ENCODE measurements at places on chromosomes 12 and 14.

DNA sequence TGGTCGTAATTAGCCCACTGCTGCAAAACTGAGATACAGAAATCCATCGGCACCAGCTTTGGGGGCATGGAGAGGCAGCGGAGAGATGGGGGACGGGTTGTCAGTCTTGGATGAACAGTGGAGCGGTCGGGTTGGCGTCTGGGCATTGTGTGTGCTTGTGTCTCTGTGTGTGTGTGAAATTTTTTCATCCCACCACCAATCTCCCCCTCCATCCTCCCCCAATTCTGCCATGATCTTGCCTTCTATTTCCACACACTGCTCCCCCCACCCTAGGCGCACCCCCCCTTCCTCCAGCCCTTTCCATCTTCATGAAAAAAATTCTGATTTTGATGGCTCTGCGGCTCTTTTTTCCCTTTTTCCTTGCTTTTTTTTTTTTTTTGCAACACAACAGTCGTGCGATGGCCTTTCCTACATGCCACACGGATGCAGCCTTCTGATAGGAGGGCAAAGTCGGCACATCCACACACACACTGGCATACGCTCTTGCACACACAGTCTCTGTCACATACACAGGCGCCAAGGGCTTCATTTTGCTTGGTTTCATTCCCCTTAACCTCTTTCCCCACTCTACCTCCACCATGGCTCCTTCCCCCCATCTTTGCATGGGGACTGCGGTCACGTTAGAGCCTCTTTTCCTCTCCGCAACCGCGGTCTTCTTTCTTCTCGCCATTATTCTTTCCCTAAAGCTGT is 3.3 kb downstream of the NRXN3 start:
- no peak for DNase-seq

DNA sequence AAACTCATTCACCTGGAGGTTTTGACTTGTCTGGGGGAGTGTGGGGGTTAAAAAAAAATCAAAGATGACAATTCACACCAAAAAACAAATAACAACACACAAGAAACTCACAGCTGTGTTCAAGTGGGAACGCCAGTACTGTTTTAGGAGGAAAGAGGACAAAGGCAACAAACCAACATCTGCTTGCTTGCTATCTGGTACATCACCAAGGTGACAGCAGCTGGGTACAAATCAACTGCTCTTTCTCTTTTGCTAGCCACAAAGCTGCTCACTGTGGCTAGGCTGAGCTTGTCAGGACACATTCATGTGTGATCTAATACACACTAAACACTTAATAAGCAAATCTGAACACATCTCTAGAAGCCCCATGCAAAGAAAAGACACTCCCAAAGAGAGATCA is 128.0 kb upstream of the RAP1B start:
- no peak for DNase-seq

DNA sequence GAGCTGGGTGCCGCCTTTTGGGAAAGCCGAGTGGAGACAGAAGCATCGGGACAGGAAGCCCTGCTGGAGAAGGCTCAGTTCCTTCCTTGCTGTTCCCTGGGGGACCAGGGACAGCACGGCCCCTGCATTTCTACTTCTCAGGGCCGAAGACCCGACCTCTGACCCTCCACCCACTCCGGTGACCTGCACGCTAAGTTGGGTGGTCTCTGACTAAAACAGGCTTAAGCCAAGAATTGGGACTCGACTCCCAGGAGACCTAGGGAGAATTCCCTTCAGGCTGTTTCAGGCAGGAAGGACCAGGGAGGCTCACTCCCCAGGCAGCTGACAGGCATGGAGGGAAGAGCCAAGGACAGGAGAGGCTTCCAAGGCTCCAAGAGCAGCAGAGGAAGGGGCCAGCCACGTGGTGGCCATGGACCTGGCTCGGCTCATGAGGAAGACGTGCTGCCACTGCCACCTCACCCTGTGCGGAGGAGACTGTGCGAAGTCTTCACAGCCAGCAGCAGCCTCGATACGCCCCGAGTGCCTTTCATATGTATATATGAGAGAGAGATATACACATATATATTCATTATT is 43.9 kb downstream of the DCAF4 start:
- no peak for DNase-seq

GRCh38 chr14:72291908-72292688 is 359.9 kb downstream of the RGS6 start:
- peak; percentile 3 for DNase-seq

DNA sequence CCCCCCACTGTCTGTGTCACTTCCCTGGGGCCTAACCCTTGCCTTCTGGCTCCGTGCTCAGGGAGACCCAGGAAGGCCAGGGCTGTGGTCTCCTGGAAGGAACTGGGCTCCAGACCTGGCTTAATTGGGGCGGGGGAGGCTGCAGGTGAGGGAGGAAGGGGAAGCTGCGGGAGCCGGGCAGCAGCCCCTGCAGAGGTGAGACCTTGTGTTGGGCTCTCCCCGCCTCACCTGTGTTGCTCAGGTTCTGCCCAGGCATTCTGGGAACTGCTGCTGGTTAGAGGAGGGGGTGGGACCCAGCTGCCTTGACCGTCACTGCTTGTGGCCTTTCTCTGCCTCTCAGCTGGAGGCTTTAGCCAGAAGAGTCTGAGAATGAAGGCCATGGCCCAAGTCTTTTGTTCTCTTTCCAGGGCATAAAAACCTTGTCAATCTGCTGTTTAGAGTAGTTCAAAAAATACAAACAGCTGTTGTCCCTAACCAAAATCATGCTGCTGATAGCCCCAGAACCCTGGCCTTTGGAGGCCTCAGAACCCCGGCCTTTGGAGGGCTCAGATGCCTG is 247.6 kb downstream of the CHST11 start:
- DNase-seq = no peak

DNA sequence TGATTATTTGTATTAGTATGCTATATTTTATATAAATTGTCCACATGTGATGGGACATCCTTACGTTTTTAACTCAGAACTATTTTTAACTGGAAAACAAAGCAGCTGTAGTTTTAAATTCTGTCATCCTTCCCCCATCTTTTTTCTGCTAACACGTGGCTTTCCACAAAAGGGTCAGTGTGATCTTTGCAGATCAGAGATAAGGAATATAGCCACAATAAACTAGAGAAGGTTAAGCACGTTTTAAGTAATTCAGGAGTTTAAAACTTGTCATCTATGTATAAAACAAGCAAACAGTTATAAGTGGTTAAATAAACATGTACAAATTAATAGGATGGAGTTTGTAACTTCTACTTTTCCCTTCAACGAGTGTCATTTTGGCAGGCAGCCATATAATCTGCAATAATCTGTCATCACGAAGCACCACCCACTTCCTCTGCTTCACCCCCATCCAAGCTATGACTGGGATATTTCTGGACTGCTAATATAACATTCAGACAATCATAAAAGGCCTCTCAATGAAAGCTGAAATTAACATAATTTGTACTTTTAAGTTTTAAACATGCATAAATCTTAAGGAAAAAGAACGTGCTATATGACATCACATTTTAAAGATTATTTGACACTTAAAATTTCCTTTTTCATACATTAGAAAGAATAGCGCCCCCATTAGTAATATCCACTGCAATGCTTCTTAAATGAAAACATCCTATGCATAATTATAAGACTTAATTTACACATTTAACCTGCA is 15.3 kb downstream of the TAOK3 start:
- DNase-seq = no peak

DNA sequence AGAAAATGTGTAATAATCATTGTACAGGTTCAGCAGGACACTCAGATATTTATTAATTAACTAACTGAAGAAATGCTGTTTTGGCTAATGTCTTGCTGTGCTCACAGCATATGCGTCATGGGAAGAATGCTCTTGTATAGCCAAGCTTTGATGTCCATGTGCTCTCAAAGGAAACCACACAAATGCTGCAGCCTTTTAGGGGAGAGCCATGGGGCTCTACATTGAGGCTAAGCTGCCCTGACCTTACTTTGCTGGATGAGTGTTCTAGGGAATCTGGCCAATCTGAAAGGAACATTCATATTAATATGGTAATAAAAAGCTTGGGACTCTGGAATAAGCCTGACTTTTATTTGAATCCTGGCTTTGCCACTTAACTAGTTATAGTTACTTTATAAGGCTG is 9.5 kb upstream of the CRADD start:
- peak; percentile 18 for DNase-seq

DNA sequence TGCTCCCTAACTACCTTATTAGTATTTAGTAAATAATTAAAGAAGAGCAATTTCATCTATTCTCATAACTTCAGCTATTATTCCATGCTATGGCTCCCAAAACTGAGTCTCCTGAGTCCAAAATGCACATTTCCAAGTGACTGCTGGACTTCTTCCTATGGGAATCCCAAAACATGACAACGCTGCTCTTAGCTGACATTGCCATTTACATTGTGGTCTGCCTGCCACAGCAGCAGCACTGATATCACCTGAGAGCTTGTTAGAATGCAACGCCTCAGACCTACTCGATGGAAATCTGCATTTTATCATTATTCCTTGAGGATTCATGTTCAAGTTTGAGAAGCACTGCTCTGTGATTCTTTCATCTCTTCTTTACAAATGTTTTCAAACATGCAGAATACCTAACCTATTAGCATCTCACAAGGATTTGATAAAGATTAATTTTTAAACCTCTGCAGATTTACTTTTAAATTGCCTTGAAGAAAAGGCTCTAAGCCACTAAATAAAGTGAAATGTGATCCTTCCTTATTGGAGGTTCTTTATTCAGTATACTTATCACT is 77.7 kb downstream of the SEC23A start:
- no peak for DNase-seq

DNA sequence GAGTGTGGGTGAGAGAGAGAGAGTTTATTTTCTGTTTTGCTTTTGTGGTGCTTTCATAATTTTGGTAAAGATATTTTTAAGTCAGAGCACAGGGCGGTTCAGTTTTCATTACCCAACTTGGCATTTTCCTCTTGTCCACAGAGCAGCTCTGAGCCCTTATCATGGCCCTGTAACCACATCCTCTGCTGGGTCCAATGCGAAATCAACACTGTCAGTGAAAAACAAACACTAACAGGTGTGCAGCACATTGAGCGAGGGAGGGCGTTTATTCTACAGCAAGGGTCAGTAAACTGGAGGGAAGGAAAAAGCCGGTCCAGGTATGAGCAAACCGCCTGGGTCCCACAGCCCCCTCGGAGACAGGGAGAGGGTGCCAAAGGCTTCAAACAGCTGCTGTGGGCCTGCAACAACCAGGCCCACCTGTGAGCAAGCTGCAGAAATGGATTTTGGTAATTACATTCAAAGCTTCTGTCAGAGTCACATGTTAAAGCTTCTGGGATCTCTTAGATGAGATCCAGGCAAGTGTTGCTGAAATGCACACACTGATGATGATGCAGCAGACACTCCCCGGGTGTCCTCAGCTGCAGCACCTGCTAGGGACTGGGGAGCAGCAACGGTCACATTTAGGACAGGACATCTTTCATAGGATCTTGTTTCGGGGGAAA is 132.7 kb upstream of the DYRK2 start:
- peak; percentile 69 for DNase-seq

DNA sequence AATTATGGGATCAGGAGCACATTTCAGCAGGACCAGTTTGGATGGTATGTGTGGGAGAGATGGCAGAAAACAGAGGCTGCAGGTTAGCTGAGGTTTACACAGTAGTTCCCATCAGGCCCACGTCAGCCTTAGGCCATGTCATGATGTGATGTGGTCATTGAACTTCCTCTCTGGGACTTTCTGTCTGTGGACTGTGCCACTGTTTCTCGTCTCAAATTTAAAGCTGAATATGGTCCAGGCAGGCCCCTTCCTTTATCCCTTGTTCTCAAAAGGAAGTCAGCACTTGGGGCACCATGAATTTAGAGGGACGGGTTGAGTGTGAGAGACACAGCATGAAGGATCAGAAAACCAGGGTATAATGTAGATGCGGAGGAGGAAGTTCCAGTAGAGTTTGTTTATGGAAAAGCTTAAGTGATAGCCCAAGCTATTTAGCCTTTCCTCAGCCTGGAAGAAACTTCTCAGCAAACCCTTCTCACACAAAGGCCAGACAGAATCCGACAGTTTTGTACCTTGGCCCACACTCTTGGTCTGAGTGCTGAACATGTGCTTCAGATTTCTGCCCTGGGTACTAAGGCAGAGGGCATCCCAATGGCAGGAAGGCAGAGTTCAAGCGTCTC is 3.6 kb upstream of the IGFBP6 start:
- DNase-seq = no peak

DNA sequence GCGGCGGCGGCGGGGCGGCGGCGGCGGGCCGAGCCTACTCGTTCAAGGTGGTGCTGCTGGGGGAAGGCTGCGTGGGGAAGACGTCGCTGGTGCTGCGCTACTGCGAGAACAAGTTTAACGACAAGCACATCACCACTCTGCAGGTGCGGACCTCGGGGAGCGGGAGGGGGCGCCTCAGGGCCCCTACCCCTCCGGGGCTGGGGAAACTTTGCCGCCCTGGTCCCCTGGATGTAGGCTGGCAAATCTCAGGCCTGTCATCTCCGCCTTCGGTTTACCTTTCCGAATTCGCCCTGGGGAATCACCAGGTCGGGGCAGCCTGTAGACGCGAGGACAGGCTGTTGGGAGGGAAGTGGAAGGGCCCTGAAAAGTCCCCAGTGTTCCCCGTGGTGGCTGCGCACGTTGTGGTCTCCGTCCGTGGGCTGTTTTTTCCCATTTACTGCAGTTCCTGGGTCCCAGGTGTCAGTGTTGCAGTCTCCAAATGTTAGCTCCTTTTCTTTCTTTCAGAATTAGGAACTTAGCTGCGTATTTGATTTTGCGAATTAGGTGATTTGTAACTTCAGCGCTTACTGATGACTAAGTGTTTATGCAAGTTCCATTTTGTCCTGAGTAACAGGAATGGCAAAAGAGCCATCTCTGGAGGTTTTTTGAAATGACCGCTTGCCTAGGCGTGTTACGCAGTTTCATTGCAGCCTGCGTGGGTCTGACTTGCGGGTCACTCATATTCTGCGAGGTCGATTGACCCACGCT is 656 bp downstream of the RAB21 start:
- DNase-seq = peak; percentile 61

All from astrocyte (in vitro differentiated cells and primary cell).